Urothelium cell line (cell line): ENCODE measurements at places on chromosomes 1 and 21.
A peak's percentile ranks its signal among the peaks of the same experiment; 100 is the strongest.

- no peak for DNase-seq
These were observed 106.4 kb upstream of the DPYD start for GRCh38 chr1:98027103-98027705.

GRCh38 chr1:206739411-206740076, 31.0 kb upstream of the IL19 start:
- DNase-seq = no peak

- DNase-seq = no peak
These were observed 236.3 kb downstream of the SIPA1L2 start for GRCh38 chr1:232393444-232394146.

GRCh38 chr1:45974541-45975269, 157.7 kb downstream of the PIK3R3 start:
- DNase-seq = no peak

DNA sequence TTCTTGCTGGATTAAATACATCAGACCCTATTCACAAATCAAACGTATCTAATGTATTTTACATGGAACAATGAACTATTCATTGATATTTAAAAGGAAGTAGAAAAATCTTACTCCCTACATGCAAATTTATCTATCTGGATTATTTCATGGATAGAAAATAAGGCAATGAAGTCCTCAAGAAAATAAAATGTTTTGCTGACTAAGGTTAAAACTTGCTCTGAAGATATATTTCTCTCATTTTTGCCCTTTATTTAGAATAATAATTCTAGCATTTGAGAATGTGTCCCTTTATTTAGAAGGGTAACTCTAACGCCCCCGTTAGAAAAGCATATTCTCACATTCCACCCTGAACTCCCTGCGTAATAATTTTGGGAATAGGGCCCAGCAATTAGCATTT, 627.0 kb upstream of the ZP4 start:
- no peak for DNase-seq

DNA sequence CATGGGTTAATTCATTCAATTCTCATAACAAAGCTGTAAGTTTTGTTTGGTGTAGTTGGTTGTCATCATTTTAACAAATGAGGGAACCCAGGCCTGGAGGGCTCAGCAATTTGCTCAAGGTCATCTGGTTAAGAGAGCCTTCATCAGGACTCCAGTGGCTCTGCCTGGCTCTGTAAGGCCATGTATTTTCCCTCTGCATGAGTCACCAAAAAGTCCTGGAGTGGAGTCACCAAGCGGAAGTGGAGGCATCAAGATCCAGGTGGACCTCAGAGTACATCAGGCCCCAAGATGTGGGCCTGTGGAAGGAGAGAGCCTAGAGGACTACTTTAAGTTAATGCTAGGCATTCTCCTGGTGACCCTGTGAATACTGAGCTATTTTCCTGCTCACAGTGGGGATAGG, 30.0 kb upstream of the RBM15 start:
- DNase-seq = no peak

DNA sequence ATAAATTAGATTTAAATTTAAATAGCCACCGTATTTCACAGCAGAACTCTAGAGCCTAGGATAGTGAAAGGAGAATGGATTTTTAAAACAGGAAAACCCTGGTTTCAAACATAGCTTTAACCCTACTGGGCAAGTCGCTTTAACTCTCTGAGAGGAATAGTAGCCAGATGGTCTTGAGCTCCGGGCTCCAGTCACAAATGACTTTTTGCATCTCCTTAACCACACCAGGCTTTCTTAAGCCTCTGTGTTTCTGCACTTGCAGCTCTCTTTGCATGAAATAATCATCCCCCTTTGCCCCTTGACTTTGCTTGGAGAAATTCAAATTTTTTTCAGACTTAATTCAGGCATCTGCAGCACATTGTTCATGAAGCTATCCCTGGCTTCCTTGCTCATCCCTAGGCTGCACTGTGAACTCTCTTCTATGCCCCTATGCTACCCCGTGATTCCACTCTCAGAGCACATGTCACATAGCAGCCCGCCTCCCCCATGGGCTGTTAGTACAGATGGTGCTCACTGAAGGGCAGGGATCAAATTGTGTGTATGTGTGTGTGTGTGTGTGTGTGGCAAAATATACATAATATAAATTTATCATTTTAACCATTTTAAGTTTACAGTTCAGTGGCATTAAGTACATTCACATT, 68.8 kb upstream of the DAB1 start:
- DNase-seq = no peak

- no peak for DNase-seq
These were observed 26.1 kb downstream of the IRF2BP2 start for GRCh38 chr1:234583755-234584419.

DNA sequence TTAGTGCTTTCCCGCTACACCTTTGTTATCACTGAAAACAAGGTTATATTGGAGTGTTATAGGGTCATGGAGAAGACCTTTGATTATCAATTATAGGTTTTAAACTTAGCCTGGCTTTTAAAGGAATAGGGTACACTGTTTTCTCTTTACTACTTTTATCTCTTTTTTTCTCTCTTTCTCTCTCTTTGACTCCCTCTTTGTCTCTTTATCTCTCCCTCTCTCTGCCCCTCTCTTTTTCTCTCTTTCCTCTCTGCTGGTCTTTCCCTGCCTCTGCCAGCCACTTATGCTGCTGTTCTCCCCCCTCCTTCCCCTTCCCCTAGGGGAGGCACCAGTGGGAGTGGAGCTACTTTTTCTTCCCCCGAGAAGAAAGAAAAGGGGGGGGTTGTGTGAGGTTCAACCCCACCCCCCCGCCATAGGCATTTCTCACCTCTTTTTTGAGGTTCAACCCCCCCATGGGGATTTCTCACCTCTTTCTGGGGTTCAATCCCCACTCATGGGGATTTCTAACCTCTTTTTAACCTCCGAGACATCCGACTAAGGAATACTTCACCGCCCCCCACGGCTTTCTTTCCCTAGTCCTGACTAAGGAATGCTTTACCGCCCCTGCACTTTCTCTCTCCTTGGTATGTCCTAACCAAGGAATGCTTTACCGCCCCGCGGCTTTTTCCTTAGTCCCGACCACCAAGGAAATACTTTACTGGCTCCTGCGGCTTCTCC, 17.2 kb upstream of the ZBTB8B start:
- peak; percentile 44 for DNase-seq

- peak; percentile 69 for DNase-seq
These were observed at the start of gene GPR153 for GRCh38 chr1:6260961-6261614. Gene GPR153 (minus strand): TSS chr1:6261098. CDS start chr1:6254905, 6,193 bp downstream.

GRCh38 chr21:14943616-14944015, 121.2 kb downstream of the NRIP1 start:
- DNase-seq = no peak

DNA sequence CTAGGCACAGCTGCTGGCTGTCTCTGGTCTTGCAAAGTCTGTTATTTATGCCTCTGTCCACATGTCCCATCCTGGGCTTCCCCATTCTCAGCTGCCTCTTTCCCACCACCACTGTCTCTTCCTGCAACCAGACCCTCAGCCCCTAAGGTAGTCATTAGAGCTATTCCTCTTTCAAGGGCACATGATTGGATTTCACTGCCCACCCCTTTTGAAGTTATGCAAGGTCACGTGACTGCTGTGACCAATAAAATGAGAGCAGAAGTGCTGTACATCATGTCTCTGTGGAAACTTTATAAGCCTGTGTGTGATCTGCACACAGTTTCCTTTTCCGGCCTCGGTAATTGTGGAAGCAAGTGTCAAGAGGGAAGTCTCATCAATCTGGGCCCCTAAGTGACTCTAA, 136.6 kb upstream of the HMGB4 start:
- DNase-seq = no peak

GRCh38 chr1:46289976-46290375, 13.4 kb downstream of the LRRC41 start:
- DNase-seq = no peak

GRCh38 chr1:245843101-245843500, 664.0 kb downstream of the SMYD3 start:
- DNase-seq = no peak

DNA sequence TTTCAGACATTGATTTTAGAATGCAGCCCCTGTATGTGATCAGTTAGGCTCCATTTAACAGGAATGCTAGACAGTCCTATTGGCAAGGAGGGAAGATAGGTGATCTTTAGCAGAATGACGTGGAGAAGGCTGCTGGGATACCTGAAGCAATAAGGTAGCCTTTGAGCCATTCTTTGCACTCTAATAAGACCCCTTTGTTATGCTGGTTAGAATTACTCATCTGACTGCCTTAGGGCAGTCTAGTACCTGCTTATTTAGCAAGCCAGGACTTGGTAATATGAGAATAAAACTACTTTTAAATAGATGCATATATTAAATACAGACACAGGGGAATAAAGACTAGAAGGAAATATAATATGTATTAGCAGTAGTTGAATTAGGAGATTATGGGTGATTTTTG, 29.1 kb downstream of the NGF start:
- no peak for DNase-seq

- no peak for DNase-seq
These were observed 256.2 kb upstream of the PLXNA2 start for GRCh38 chr1:208500375-208500774.

DNA sequence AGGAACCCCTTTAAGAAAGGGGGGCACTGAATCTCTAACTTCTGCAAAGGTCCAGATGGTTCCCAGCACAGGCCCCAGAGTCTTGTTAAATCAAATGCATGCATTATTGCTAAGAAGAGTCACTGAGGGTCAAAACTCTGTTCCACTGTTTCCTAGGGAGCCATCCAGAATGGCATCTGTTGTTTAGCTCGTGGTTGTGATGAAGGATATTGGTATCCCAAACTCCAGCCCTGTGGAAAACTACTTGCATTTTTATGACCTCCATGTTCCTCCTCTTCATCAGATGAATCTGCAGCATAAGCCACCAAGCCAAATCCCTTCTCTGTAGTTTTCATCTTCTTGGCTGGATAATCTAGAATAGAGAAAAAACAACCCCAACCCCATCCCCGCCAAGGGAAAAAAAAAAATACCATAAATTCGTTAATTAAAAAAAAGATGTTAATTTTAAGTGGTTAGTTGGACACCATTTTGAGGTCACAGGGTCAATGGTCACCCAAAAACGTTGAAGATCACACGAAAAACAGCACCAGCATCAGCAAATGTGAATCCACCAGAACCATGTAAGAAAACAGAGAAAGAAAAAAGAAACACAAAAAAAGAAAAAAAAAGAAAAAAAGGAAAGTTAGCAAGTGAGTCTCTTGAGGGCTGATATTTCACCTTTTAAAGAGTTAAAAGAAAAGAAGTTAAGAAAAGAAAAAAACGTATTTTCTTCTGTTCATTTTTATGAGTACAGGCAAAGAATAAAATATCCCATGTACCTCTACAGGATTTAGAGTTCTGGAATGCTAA, 3.0 kb upstream of the RIT1 start:
- DNase-seq = no peak

DNA sequence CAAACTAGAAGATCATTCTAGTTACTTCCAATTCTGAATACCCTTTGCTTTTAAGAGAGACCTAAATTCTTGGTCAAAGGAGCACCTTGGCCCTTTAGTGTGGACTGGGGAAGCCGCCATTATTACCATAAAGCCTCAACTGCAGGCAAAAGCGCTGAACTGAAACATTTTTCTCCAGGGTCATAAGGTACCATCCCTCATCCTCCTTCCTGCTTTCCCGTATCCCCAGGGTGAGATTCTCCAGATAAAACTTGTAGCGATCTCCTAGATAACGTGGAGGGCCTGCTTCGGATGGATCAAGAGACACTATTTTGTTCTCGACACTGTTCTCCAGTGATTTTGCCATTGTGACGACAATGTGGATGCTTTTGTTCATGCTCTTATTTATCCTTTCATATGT, 9.8 kb downstream of the SLAMF1 start:
- DNase-seq = no peak

DNA sequence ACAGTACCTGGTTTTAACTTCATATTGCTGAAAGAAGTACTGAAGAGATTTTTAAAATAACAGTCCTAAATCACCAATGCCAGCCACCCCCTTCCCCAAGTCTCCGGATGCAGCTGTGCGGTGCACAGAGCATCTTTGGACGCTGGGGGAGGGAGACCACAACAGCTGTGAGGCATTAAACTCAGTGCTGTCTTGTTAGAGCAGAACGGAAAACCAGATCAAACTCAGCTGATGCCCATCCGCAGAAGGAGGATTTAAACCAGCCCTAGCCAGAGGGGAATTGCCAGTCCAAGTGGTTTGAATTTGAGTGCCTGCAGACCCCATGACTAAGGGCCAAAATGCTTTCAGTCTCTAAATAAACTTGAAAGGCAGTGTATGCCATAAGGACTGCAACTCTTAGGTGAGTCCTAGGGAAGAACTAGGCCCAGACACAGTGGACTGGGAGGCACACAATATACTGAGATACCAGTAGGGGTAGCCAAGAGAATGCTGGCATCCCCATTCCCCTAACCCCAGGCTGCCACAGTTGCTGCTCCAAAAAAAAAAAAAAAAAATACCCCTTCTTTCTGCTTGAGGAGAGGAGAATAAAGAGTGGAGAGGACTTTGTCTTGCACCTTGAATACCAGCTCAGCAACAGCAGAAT, 576.2 kb downstream of the NEGR1 start:
- no peak for DNase-seq

DNA sequence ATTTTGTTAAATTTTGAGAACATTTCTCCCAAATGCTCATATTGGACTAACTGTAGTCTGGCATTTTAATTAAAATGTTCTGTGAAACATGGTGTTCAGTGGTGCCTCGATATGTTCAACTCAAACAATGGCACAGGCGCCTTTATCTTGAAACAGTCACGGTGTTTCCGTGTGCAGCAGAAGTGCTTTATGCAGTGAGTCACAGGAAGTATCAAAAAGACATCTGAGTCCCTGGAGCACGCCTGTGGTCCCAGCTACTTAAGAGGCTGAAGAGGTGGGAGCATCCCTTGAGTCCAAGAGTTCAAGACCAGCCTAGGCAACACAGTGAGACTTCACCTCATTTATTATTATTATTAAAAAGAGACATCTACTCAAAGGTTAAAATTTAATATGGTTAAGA, 52.2 kb downstream of the GREM2 start:
- DNase-seq = no peak

DNA sequence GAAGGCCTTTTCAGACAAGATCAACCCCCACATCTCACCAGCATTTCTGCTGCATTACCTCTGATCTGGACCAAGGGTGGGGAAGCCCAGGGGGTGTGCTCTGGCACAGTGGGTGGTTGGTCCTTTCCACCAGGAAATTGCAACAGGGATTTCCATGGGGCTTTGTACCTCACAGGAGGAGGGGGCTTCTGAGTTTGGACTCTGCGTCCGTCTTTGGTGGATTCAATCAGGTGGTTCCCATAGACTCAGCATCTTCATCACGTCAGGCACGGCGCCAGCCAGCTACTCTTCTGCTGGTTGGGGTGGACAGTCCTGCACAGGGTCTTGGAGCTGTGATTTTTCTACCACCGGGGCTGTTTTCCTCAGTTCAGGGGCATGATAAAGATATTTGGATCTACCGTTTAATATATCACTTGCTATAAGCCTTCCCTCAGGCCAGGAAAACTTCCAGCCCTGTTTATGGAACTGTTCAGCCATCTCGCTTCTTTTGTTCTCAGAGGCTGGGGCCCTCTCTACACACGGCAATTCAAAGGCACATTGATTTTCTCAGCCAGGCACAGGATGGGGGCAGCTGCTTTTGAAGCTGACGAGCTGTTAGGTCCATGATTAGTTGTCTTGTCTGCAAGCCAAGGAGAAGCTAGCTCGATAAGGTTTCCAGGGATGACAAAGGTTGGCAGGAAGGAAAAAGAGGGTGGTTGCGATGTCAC, 467.3 kb downstream of the CAMTA1 start:
- DNase-seq = no peak

- DNase-seq = no peak
These were observed 14.9 kb downstream of the SLC9A1 start for GRCh38 chr1:27139980-27140379.
